T-cell (primary cell): ENCODE measurements at places on chromosomes 13 and 19.

GRCh38 chr13:51912091-51912490, 50.3 kb downstream of the CCDC70 start:
- H3K36me3 ChIP-seq: no peaks in the 10 kb centered on the region
- no peak overlapping the region for H3K27ac ChIP-seq
- H3K4me3 ChIP-seq: no peak overlapping the region

DNA sequence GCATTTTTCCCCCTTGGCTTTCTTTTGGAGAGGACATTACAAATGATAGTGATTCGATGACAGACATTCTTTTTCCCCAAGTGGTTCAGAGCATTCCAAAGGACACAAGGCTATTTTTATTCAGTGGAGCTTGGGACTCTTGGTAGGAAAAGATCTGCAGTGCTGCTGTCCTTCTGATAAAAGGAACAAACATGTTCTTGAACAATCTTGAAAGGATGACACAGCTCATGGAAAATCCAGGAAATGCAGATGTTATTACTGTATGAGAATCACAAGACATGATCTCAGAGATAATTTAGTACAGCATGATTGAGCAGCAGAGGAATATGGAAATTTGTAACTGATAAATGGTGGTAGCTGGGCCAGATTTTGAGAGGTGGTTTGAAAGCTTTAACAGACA, 96.2 kb upstream of the RFC3 start:
- H3K4me3 ChIP-seq: no peak overlapping the region
- H3K4me1 ChIP-seq: no peaks in the 10 kb centered on the region
- DNase-seq: no peak

DNA sequence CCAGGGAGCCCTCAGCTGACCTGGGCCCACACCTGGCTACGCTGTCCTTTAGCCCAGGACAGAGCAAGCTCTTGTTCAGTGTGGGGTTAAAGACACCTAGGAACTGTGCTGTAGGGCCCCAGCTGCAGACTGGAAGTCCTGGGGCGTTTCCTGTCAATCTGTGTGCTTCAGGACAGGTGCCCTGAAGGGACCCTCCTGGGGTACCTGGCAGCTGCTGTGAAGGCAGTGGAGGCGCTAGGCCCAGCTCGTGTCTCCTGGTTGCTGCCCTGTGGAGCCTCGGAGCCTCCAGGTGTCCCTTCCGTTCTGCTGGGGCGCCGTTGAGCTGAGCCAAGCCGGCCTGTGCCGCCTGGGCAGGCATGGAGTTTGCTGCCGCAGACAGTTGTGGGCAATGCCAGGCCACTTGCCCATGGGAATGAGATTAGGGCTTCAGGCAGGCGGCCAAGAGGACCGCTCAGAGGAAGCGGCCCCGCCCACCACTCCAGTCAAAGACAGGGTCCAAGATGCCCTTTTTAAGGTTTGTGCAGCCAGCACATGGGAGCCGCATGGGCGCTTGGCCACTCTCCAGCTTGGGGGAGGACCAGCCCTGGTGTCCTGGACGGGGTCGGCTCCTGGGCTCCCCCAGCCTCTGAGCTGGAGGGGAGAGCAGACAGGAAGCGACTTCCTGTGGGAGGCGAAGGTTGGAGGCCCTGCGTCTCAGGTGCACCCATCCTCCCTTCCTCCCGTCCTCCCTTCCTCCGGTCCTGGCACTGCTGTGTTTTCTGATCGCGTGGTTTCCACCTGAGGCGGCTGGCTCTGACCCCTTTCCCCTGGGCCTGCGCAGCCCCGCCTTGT, 4.0 kb downstream of the PTBP1 start:
- peak; percentile 12 for DNase-seq
- peaks cover 25% of the 10 kb centered on the region for H3K4me1 ChIP-seq
- H3K27ac ChIP-seq: peak overlapping the region; percentile 45
- peaks cover 38% of the 10 kb centered on the region for H3K36me3 ChIP-seq
- H3K4me3 ChIP-seq: peak overlapping the region; percentile 33

GRCh38 chr13:80363890-80364503, 23.1 kb upstream of the SPRY2 start:
- H3K36me3 ChIP-seq: no peaks in the 10 kb centered on the region
- no peak for DNase-seq
- peaks cover 2% of the 10 kb centered on the region for H3K4me1 ChIP-seq
- H3K27ac ChIP-seq: no peak overlapping the region
- H3K4me3 ChIP-seq: no peak overlapping the region

- H3K4me1 ChIP-seq: peaks cover 56% of the 10 kb centered on the region
- peaks cover 77% of the 10 kb centered on the region for H3K36me3 ChIP-seq
- no peak overlapping the region for H3K4me3 ChIP-seq
Observed at GRCh38 chr19:10797541-10798256, 38.3 kb downstream of the TMED1 start.

- H3K27me3 ChIP-seq: peaks cover 26% of the 10 kb centered on the region
- peak; percentile 97 for DNase-seq
- H3K36me3 ChIP-seq: peaks cover 37% of the 10 kb centered on the region
- peaks cover 13% of the 10 kb centered on the region for H3K4me1 ChIP-seq
- peak within 1 kb of the TSS; percentile 75 for H3K27ac ChIP-seq
Observed at GRCh38 chr19:48445606-48446481, at the start of gene GRWD1. Gene GRWD1 (plus strand): TSS chr19:48445983. CDS start chr19:48446006, 23 bp downstream.

DNA sequence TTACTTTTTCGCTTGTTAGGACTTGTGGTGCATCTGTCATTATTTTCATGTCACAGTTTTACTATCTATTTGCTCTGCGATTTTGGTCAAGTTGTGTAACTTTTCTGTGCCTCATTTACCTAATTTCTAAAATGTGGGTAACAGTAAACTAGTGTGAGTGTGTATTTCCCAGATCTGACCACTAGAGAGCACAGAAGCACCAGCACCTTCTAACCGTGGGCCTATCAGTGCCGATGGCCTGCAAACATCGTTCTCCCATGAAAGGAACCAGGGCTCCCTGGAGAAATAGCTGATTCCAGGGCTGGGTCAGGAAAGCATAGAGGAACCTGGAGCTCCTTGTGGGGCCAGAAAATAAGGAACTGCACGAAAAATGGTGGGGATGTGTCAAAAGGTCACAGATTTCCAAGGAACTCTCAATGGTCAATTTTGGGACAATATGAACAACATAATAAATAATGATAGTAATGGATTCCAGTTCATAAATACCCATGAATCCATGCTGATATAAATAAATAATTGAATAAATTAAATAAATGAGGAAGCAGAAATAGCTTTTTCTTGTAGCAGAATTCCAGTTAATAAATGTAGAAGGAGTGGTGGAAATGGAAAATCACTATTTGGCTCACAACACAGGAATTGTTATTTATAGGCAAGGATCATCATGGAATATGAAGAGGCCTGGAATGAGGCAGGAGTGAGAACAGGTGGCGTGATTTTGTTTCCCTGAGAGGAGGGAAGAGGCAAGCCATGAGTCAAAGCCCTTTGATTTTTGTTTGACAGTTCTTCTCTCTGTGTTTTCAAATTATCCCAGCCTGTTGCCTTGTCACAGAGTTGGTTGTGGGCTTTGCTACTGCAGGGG, 31.1 kb downstream of the CEACAM8 start:
- H3K4me3 ChIP-seq: no peak overlapping the region
- H3K4me1 ChIP-seq: peaks cover 2% of the 10 kb centered on the region
- no peaks in the 10 kb centered on the region for H3K27me3 ChIP-seq
- no peaks in the 10 kb centered on the region for H3K36me3 ChIP-seq

GRCh38 chr19:13069415-13070359, 33.0 kb downstream of the LYL1 start:
- no peak overlapping the region for H3K27ac ChIP-seq
- H3K36me3 ChIP-seq: no peaks in the 10 kb centered on the region
- H3K4me1 ChIP-seq: no peaks in the 10 kb centered on the region
- H3K4me3 ChIP-seq: no peak overlapping the region
- no peak for DNase-seq

DNA sequence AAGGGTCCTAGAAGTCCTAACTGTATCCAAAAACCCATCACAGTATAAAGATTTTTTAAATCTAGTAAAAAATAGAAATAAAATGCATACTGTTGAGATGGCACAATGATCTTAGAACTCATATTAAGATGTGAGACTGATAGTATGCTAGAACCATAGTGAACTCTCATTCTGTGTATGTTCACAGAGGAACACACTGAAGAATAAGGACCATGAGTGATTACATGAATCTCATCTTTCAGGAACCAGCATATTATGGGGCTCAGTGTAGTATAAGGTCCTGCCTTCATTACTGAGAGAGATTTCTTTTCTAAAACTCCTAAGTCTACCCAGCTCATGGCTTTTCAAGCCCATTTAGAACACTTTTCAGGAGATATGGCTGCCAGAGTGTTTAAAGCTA, 59.8 kb upstream of the RFC3 start:
- H3K27ac ChIP-seq: no peak overlapping the region
- H3K36me3 ChIP-seq: no peaks in the 10 kb centered on the region
- no peaks in the 10 kb centered on the region for H3K4me1 ChIP-seq
- H3K27me3 ChIP-seq: no peaks in the 10 kb centered on the region

DNA sequence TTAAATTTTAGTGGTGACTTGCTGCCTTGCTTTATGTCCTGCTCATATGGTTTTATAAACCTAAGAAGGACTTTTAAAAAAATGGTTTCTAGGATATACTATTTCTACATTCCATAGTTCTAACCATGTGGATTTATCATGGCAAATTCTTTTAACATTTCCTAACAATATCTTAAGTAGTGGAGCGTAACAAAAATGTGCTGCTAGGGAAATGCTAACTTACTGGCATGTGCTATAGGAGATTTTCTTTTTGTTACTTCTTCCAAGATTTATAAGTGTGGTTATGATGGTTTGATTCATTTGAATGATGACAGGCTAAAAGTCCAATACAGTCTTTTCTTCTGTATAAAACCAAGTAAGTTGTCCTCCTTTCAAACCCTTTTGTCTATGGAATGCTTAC, 713.7 kb downstream of the SLITRK1 start:
- no peak overlapping the region for H3K27ac ChIP-seq
- H3K4me1 ChIP-seq: no peaks in the 10 kb centered on the region
- no peaks in the 10 kb centered on the region for H3K36me3 ChIP-seq
- no peak overlapping the region for H3K4me3 ChIP-seq
- no peaks in the 10 kb centered on the region for H3K27me3 ChIP-seq

DNA sequence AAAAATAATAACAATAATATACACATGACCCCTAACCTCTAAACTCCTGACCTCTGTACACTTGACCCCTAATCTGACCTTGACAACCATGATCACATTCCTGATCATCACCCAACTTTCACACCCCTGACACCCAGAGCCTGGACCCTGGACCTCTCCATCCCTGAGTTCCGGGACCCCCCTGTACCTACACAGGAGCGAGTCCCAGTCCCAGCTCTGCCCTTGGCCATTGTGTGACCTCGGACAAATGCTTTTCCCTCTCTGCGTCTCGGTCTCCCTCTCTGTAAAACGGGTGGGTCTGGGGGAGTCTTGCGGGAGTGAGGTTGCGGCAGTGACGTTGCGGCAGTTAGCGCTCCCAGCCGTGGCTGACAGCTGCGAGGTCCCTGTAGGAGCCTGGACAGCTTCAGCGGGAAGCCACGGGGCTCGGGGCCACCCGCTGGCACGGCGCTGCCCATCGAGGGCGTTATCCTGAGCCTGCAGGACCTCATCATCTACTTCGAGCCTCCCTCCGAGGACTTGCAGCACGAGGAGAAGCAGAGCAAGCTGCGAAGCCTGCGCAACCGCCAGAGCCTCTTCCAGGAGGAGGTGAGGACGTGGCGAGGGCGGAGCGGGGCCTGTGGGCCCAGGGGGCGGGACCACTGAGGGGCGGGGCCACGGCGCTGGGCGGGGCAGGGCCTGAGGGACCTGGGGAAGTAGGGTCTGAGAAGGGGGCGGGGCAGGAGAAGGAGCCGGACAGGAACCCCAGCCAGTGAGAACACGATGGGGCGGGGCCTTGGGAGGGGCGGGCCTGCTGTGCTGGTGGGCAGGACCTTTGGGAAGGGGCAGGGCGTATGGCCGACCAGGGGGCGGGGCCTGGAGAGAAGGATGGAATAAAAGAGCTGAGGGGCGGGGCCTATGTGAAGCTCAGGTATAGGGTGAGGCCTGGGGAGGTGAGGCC, 19.2 kb downstream of the RYR1 start:
- no peak overlapping the region for H3K27ac ChIP-seq

DNA sequence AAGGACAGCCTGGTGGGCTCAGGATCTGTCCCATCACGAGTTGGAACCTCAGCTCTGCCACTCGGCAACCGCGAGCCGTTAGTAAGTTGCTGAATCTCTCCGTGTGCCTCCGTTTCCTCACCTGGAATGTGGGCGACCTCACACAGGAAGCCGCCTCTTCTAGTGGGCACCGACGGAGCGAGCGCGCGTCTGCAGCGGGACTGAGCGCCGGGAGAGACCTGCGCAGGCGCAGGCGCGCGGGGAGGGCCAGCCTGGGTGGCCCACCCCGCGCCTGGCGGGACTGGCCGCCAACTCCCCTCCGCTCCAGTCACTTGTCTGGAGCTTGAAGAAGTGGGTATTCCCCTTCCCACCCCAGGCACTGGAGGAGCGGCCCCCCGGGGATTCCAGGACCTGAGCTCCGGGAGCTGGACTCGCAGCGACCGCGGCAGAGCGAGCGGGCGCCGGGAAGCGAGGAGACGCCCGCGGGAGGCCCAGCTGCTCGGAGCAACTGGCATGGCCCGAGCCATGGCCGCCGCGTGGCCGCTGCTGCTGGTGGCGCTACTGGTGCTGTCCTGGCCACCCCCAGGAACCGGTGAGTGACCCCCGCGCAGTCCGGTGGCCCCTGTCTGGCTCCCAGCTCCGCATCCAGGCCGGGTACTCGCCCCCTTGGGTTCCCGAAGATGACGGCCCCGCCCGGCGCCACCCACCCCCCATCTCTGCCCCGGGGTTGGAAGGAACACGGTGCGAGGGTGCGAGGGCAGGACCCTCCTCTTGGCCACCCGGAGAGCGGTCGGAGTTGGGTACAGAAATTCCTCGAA, at the start of gene PVR:
Gene PVR, plus strand, starts transcription at position 306 of the 797 bp plus-strand sequence. Its CDS starts 187 bp downstream, at position 493.
- no peaks in the 10 kb centered on the region for H3K36me3 ChIP-seq
- no peaks in the 10 kb centered on the region for H3K4me1 ChIP-seq
- no peak for DNase-seq
- H3K27ac ChIP-seq: no peak within 1 kb of the TSS
- peak within 1 kb of the TSS; percentile 13 for H3K4me3 ChIP-seq

- no peaks in the 10 kb centered on the region for H3K36me3 ChIP-seq
- H3K4me3 ChIP-seq: no peak overlapping the region
- H3K27me3 ChIP-seq: no peaks in the 10 kb centered on the region
- no peak overlapping the region for H3K27ac ChIP-seq
Observed at GRCh38 chr13:63421123-63421522, 2005.5 kb upstream of the PCDH20 start.

GRCh38 chr13:70502944-70503343, 394.7 kb upstream of the KLHL1 start:
- H3K4me3 ChIP-seq: no peak overlapping the region
- no peaks in the 10 kb centered on the region for H3K4me1 ChIP-seq
- no peak for DNase-seq
- H3K27ac ChIP-seq: no peak overlapping the region

GRCh38 chr19:48844472-48844871, 8.2 kb upstream of the HSD17B14 start:
- H3K27ac ChIP-seq: no peak overlapping the region
- no peaks in the 10 kb centered on the region for H3K27me3 ChIP-seq
- no peaks in the 10 kb centered on the region for H3K36me3 ChIP-seq
- DNase-seq: no peak
- no peaks in the 10 kb centered on the region for H3K4me1 ChIP-seq
